Keratinocyte (primary cell): ENCODE measurements at places on chromosomes 7 and 10. TPM values are rescaled to one million over a fixed set of nuclear protein-coding genes. Genes with fewer than 3 reads are reported as not detected.
A peak's percentile ranks its signal among the peaks of the same experiment; 100 is the strongest.

AFAP1L2 gene
- 36.8 to 52.5 TPM (median 40.4 TPM) in 3 replicates for polyA plus RNA-seq

CCNJ gene
- 6.5 to 8.2 TPM (median 7.8 TPM) in 3 replicates for polyA plus RNA-seq

STOX1 gene
- 0.11 to 0.24 TPM (median 0.14 TPM) in 3 replicates for polyA plus RNA-seq

TBXAS1 gene
- 1.8 to 3.7 TPM (median 2.9 TPM) in 3 replicates for polyA plus RNA-seq

PPP1R17 gene
- polyA plus RNA-seq: not detected in 3 replicates

GLI3 gene
- 2.0 to 3.7 TPM (median 3.6 TPM) in 3 replicates for polyA plus RNA-seq

MYL10 gene
- polyA plus RNA-seq: not detected in 3 replicates

LIPN gene
- polyA plus RNA-seq: 0.20 to 0.30 TPM in 2 of 3 replicates, not detected in the other

PIK3CG gene
- not detected in 3 replicates for polyA plus RNA-seq

PIP gene
- not detected in 3 replicates for polyA plus RNA-seq

CFAP69 gene
- 0.35 to 1.6 TPM (median 0.67 TPM) in 3 replicates for polyA plus RNA-seq

GRCh38 chr10:111150691-111151090 is 73.9 kb downstream of the ADRA2A start:
- DNase-seq: no peak

DNA sequence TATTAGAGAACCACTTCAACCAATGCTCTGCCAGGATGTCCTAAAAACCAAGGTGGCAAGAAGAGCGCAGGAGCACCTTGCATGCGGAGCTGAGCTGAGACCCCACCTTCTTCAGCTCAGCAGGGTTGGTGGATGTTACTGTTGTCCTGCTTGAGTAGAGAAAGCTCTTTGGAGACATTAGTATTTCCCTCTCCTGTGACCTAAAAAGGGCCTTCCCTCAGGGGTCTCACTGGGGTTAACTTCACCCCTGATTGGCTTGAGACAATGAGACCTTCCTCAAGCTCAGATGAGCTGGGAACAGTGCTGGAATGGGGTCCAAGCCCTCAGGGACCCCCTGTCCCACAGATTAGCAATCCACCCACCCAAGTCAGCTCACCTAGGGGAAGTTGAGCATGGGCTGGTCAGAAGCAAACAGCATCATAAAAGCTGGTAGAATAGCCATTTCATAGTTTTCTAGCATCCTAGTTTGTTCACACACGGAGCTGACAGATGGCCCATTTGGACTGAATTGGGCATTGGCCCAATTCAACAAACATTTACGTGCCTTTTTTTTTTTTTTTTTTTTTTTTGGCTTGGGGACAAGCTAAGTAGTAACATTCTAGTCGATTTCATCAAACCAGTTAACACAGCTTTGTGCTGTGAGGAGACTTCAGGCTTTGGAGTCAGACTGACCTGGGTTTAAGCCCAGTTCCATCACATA is 100.6 kb upstream of the HABP2 start:
- no peak for DNase-seq

- DNase-seq: no peak
These were observed 101.1 kb downstream of the GPR85 start for GRCh38 chr7:112985377-112985987.

GRCh38 chr7:131068604-131069021 is 259.1 kb upstream of the MKLN1 start:
- DNase-seq: no peak

DNA sequence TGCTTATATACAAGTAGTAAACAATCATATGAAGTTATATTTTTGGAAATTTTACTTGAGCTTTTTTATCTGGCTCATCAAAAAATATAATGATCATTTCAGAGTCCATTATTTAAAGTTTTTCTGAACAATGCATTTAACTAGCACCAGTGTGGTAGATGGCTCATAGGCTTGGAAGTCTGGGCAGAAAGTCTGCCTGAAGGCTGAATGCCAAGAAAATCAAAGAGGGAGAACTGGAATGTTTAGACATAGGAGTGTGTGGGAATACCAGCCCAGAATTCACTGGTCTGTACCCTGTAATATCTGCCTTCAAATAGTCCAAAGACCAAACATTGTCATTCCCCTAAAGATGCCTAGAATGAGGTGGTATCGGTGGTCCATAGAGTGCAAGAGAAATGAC is 40.3 kb upstream of the ANK3 start:
- DNase-seq: no peak

GRCh38 chr7:46972205-46972604 is 609.7 kb downstream of the TNS3 start:
- peak; percentile 11 for DNase-seq

- DNase-seq: no peak
These were observed 79.3 kb upstream of the OIT3 start for GRCh38 chr10:72814099-72814790.

GRCh38 chr7:22895140-22895827 is 72.6 kb upstream of the TOMM7 start:
- DNase-seq: no peak

GRCh38 chr10:88089498-88089897 is 226.1 kb downstream of the PTEN start:
- DNase-seq: no peak

GRCh38 chr7:28211006-28211405 is 30.4 kb upstream of the JAZF1 start:
- DNase-seq: no peak

GRCh38 chr7:150803161-150803860 is 2.7 kb downstream of the TMEM176A start:
- no peak for DNase-seq

- DNase-seq: no peak
These were observed 13.9 kb upstream of the TBATA start for GRCh38 chr10:70799124-70799523.

- DNase-seq: no peak
These were observed 133.6 kb upstream of the GDF10 start for GRCh38 chr10:47166405-47166777.

DNA sequence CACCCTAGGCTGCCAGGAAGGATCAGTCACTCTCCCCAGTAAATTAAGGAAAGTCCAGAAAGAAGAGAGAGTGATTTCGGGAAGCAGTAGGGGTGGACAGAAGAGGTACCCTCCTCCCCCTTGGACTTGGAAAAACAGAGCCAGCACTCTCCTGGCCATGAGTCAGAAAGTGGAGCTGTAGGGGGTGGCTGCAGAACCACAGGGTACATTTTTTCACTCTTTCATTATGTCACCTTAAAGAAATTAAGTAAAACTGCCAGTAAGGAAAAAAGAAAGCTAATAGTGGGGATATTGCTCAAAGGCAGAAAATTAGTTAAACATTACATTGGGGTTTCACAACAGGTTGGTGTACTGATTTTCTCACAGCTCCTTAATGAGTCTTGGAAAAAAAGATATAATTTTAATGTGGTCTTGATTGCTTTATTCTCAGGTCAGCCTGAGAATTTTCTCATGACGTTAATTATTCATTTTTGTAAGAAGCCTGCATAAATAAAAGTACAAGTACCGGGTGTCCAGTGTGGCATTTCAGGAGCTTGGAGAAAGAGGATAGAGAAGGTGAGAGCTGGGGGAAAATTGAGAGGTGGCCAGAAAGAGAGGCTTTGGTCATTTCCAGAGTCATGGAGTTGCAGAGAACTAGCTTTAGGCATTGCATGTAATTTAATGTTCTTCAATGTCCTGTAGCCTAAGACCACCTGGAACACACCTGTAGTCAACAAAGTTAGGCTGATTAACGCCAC is 23.2 kb upstream of the AOAH start:
- DNase-seq: no peak
